ENCODE measurements at places on chromosomes 5 and 9. TPM values are rescaled to one million over a fixed set of nuclear protein-coding genes. Genes with fewer than 3 reads are reported as not detected.
A peak's percentile ranks its signal among the peaks of the same experiment; 100 is the strongest.

DNA sequence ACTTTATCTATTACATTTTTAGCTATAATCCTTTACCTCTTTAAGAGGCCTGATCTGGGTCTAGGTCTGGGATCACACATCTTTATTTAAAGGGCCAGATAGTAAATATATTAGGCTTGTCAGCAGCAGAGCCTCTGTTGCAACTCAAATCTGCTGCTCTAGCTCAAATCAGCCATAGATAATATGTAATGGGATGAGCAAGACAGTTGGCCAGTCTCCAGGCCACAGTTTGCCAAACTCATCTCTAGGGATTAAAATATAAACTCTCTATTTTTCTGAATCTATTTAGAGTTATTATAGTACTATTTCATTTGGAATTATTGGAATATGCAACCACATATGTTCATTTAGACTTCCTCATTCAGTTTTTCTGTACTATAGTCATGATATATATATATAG is 115.9 kb upstream of the MINAR2 start:
- no peak overlapping the region for H3K27ac ChIP-seq
- no peaks in the 10 kb centered on the region for H3K36me3 ChIP-seq
- DNase-seq = no peak
- no peaks in the 10 kb centered on the region for H3K27me3 ChIP-seq

DNA sequence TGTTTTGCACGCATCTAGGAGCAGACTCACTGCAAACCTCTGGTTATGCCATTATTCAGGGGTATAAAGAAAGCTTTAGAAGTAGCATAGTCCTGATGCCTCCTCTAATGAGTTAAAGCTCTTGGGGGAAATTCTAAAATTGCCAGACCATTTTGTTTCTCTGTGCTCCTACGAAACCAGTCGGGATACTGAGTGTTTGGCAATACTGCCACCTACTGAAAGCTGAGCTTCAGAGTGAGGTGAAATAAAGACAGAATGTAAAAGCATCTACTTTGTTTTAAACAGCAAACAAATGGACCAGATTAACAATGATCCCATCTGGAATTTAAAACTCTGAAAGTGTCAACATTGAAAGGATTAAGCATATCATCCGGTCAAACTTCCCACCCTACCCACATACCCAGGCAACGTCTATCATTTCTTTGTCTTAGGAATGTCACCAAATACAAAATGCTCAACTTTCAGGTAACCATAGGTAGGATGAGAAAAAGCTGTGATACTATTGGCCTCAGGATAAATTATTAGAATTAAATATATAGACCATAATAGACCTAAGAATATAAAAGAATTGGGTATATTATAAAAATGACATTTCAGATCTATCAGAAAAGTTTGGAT is 77.8 kb upstream of the SHISAL2B start:
- no peaks in the 10 kb centered on the region for H3K4me1 ChIP-seq
- peaks cover 11% of the 10 kb centered on the region for H3K27me3 ChIP-seq
- no peak overlapping the region for H3K4me3 ChIP-seq
- no peak overlapping the region for H3K27ac ChIP-seq
- H3K36me3 ChIP-seq = no peaks in the 10 kb centered on the region

- H3K36me3 ChIP-seq = no peaks in the 10 kb centered on the region
- H3K27me3 ChIP-seq = no peaks in the 10 kb centered on the region
- H3K4me1 ChIP-seq = no peaks in the 10 kb centered on the region
- H3K27ac ChIP-seq = no peak overlapping the region
- H3K4me3 ChIP-seq = no peak overlapping the region
Measured at GRCh38 chr9:29514336-29514735, 1941.1 kb upstream of the C9orf72 start.

GRCh38 chr9:130394814-130395470 is 49.8 kb upstream of the ASS1 start:
- H3K4me1 ChIP-seq = no peaks in the 10 kb centered on the region
- no peak overlapping the region for H3K4me3 ChIP-seq
- DNase-seq = no peak
- H3K27me3 ChIP-seq = peaks cover 2% of the 10 kb centered on the region
- no peaks in the 10 kb centered on the region for H3K36me3 ChIP-seq

GRCh38 chr5:42390115-42390514 is 33.1 kb upstream of the GHR start:
- no peak overlapping the region for H3K27ac ChIP-seq
- H3K4me3 ChIP-seq = no peak overlapping the region
- DNase-seq = no peak
- H3K4me1 ChIP-seq = no peaks in the 10 kb centered on the region
- no peaks in the 10 kb centered on the region for H3K36me3 ChIP-seq

GRCh38 chr9:109817846-109818472 is 38.0 kb downstream of the PALM2AKAP2 start:
- H3K36me3 ChIP-seq = no peaks in the 10 kb centered on the region
- peak overlapping the region; percentile 98 for H3K27ac ChIP-seq
- H3K27me3 ChIP-seq = no peaks in the 10 kb centered on the region
- peaks cover 47% of the 10 kb centered on the region for H3K4me1 ChIP-seq
- peak overlapping the region; percentile 22 for H3K4me3 ChIP-seq

- H3K36me3 ChIP-seq = no peaks in the 10 kb centered on the region
- no peak for DNase-seq
- peaks cover 21% of the 10 kb centered on the region for H3K27me3 ChIP-seq
- H3K4me1 ChIP-seq = peaks cover 4% of the 10 kb centered on the region
- H3K27ac ChIP-seq = no peak overlapping the region
Measured at GRCh38 chr9:124475158-124475867, 25.1 kb downstream of the ADGRD2 start.

DNA sequence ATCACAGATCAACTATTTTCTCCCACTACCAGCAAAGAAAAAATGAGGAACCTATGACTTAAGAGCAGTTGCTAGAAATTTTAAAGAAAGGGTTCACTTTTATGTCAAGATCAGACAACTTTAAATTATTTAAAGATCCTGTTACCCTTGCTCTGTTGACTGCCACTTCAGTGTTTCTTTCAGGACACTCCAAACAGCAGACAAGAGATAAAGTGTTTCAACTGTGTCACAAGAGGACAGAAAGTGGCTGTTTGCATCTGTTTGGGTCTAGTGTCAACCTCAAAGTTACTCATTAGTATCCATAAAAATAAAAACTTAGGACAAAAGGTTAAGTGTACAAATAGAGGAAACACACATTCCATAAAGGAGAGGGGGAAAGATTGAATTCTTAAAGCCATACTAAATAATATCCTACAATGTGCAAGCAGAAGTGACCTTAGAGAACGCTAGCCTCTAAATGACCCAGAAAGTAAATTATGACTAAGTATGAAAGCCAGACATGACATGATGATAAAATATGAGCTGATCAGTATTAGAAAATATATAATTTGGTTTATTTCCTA is 24.9 kb downstream of the HMGCS1 start:
- H3K4me3 ChIP-seq = no peak overlapping the region
- H3K4me1 ChIP-seq = no peaks in the 10 kb centered on the region
- H3K27ac ChIP-seq = no peak overlapping the region
- no peak for DNase-seq
- H3K36me3 ChIP-seq = peaks cover 34% of the 10 kb centered on the region

DNA sequence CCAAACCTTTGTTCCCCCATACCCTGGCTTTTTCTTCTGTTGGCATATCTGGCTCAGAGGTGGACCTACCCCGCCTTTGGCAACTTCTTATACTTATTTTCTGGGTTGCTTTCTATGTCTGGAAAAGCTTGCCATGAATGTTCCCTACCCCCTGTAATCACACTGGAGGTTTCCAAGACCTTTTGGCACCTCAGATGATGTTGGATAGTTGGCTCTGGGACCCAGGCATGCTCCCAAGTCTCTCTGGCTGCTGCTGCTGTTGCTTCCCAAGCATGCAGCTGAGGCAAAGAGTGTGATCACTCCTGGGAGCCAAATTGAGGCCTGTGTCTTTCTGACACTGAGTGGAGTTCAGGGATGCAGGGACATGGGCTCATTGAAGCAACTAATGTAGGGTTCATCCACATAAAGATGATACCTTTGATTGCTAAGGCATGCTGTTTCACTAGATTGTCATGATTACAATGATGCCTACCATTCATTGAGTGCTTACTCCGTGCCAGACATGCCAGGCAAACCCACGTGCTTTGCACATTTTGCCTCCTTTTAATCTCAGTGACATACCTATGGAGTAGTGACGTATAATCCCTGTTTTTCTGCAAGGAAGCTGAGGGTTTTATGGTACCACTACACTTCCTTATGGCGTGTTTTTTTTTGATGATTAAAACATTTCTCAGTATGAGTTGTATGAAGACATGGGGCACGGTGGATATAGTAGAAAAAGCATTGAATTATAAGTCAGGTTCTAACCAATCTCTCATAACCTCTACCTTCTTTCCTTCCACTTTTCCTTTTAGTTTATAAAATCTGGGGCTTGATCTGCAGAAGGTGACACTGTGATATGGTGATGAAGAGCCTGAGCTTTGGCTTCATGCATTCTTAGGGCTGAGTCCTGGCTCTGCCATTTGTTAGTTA is 73.1 kb downstream of the ARHGAP26 start:
- DNase-seq = no peak
- no peak overlapping the region for H3K27ac ChIP-seq
- H3K36me3 ChIP-seq = no peaks in the 10 kb centered on the region

- no peak overlapping the region for H3K4me3 ChIP-seq
- peak; percentile 95 for DNase-seq
- peaks cover 13% of the 10 kb centered on the region for H3K4me1 ChIP-seq
Measured at GRCh38 chr5:158456756-158457155, 597.8 kb upstream of the CLINT1 start.

DNA sequence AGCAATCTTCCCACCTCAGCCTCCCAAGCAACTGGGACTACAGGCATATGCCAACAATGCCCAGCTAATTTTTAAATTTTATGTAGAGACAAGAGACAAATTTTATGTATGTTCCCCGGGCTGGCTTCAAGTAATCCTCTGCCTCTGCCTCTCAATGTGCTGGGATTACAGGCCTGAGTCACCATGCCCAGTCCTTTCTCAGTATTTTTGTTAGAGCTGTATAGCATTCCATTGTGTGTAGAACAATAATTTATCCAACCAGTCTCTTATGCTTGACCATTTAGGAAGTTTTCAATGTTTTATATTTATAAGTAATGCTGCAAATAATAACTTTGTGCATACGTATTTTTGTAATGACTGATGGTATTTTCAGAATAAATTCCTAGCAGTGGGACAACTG is 38.9 kb upstream of the CTXN3 start:
- DNase-seq = no peak
- no peaks in the 10 kb centered on the region for H3K36me3 ChIP-seq
- H3K4me3 ChIP-seq = no peak overlapping the region
- H3K27ac ChIP-seq = no peak overlapping the region

- DNase-seq = no peak
- H3K27me3 ChIP-seq = no peaks in the 10 kb centered on the region
- H3K36me3 ChIP-seq = no peaks in the 10 kb centered on the region
- H3K4me3 ChIP-seq = no peak overlapping the region
- H3K27ac ChIP-seq = no peak overlapping the region
Measured at GRCh38 chr5:24472518-24472917, 172.3 kb downstream of the CDH10 start.

DNA sequence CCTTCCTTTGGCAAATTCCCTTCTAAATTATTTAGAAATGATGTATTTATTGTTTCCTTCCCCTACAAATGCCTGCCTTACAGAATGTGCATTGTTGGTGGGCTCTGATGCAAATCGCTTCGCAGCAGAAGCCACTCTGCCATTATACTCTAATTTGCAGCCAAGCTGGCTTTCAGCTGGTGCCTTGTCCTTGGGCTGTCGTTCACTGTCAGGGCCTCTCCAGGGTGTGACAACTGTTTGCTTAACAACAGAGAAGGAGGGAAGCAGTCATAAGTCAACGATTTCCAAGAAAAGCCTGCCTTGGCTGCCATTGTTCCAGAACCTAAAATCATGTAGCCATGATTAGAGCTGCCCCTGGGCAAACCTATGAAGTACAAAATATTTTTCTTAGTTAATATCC is 260.1 kb upstream of the RGMB start:
- no peak overlapping the region for H3K27ac ChIP-seq
- H3K4me3 ChIP-seq = no peak overlapping the region
- peaks cover 5% of the 10 kb centered on the region for H3K4me1 ChIP-seq
- no peaks in the 10 kb centered on the region for H3K27me3 ChIP-seq
- no peaks in the 10 kb centered on the region for H3K36me3 ChIP-seq
- DNase-seq = no peak

DNA sequence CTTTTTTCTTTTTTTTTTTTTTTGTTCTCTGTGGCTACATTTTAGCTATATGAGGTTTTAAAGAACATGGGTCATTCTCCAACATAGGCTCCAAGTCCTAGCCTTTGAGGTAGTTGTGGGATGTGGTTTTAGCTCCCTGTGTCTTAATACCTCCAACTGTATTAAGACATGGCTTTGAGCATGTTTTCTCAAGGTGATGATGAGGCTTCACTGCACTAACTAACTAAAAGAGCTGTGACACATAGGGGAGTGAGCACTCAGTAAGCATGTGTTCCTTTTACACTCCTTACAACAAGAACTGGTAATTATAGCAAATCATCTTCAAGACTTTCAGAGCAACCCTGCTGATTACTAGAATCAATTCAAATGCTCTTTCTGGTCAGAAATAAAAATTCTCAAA is 333.6 kb upstream of the CCNH start:
- DNase-seq = peak; percentile 47
- no peak overlapping the region for H3K4me3 ChIP-seq
- no peaks in the 10 kb centered on the region for H3K27me3 ChIP-seq
- H3K36me3 ChIP-seq = no peaks in the 10 kb centered on the region
- peaks cover 11% of the 10 kb centered on the region for H3K4me1 ChIP-seq

DNA sequence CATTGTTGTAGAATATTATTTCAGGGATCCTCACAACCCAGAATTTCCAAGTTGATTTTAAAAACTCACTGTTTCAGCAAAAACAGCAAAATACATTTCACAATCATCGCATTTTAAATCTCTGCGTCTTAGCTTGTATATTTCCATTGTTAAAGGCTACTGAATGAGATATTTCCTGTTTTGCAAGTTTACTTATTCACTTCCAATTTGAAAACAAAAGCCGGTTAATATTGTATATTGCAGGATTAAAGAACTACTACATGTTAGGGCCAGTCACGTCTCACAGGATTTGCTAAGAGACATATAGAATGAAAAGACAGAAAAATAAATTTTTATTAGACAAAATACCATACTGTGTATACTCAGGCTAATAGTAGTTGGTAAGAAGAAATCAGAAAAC is 395.9 kb upstream of the CDH9 start:
- no peaks in the 10 kb centered on the region for H3K4me1 ChIP-seq
- H3K27me3 ChIP-seq = no peaks in the 10 kb centered on the region
- DNase-seq = no peak
- H3K27ac ChIP-seq = no peak overlapping the region

The IFNA13 gene
- not detected for total RNA-seq

The SYK gene
- total RNA-seq = 0.41 TPM

The PCAT7 gene
- 5.2 TPM for total RNA-seq

The LURAP1L gene
- 13.3 TPM for total RNA-seq

The OBP2B gene
- total RNA-seq = not detected

The FBN2 gene
- total RNA-seq = 105 TPM

The LARP1 gene
- 243 TPM for total RNA-seq

The ORM2 gene
- not detected for total RNA-seq

The IFNB1 gene
- total RNA-seq = 3.2 TPM

The TRPM6 gene
- total RNA-seq = 0.27 TPM

The ZNF454 gene
- not detected for total RNA-seq

The FOXD4L5 gene
- total RNA-seq = 0.11 TPM

Measured in astrocyte (in vitro differentiated cells and primary cell).